T-cell (primary cell): ENCODE measurements at places on chromosomes 6 and 20.

DNA sequence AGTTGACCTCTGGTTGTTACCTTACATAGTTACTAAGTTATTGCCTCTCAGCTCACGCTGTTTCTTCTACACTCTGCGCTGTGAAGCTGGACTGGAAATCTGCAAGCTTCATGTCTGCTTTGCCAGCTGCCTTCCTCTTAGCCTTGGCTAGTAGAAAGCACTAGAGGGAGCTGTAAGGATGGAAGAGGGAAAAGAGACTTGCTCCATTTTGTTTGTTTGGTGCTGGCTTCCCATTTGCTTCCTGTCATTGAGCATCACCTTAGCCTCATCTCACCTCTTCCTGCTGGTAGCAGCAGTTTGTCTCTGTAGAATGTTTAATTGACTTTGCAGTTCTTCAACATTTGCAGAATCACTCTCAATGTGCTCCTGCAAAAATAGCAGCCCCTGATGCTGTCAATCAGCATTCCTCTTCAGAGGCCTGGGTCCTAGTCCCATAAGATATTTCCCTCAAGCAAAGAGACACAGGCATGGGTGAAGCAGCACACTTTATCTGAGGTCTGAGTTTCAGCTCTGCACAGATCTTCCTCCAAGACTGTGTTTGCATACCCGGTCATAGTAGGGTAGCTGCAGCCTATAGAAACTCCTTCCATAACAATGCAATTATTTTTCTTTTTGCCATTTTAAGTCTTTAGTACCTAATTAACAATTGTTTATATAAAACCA, 302.2 kb upstream of the EPHA7 start:
- no peaks in the 10 kb centered on the region for H3K27me3 ChIP-seq
- DNase-seq = no peak
- no peaks in the 10 kb centered on the region for H3K36me3 ChIP-seq
- H3K27ac ChIP-seq = no peak overlapping the region

GRCh38 chr20:34473262-34473883, 42.8 kb upstream of the DYNLRB1 start:
- no peaks in the 10 kb centered on the region for H3K4me1 ChIP-seq
- no peaks in the 10 kb centered on the region for H3K27me3 ChIP-seq
- DNase-seq = peak; percentile 30
- H3K4me3 ChIP-seq = no peak overlapping the region

- no peak for DNase-seq
- H3K36me3 ChIP-seq = no peaks in the 10 kb centered on the region
These were observed 848.5 kb upstream of the MAN1A1 start for GRCh38 chr6:120198033-120198432.

DNA sequence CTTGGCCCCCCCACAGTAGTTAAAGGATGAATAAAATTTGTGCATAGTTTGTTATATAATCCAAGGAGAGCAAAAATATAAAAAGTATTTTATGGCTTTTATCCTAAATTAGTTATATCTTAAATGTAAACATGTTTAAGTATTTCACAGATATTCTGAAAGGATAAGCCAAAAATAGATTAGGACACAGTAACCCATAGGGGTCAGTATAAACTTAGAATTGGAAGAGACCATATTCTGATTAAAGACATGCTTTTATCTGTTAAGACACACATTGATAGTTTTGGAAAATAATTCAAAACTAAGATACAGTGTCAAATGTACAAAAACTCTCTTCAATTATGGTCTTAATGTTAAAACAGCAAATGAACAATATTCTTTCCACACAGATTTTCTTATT, 4.5 kb upstream of the SERINC1 start:
- DNase-seq = no peak
- peaks cover 3% of the 10 kb centered on the region for H3K4me1 ChIP-seq
- no peak overlapping the region for H3K27ac ChIP-seq
- no peaks in the 10 kb centered on the region for H3K27me3 ChIP-seq
- H3K4me3 ChIP-seq = no peak overlapping the region

DNA sequence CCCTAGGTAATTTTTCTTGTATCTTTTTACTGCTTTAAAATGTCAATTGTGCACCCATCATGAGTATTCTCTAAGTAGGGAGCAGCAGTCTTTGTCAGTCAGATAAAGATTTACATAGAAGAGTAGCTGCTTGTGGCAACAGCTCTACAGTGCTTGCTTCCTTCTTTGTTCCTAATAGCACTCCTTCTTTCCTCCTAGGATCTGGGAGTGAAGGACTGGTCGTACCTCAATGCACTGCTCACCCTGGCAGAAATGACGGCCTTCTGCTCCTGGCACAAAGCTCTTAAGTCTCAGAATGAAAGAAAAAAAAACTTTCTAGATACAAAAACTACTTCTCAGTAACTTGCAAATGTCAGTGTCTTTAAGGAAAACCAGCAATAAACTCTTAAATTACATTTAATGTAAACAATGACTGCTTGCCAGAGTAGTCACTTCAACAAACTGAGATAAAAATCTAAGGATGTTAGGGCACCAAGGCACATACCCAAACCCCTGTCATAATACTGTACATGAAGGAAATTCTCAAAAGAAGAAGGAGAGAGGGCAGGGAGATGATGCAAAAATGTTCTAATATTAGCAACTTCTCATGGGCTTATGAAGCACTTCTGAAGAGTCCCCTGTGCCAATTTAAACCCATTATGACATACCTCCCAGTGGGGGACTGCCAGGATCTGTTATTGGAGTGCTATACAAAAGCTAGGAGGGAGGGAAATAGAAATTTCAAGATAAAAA, 34.0 kb downstream of the NCOA6 start:
- no peaks in the 10 kb centered on the region for H3K4me1 ChIP-seq
- H3K36me3 ChIP-seq = peaks cover 30% of the 10 kb centered on the region
- H3K27ac ChIP-seq = no peak overlapping the region
- H3K4me3 ChIP-seq = no peak overlapping the region
- no peaks in the 10 kb centered on the region for H3K27me3 ChIP-seq

GRCh38 chr6:88952065-88952704, 11.2 kb downstream of the RNGTT start:
- no peak for DNase-seq
- no peak overlapping the region for H3K4me3 ChIP-seq
- no peaks in the 10 kb centered on the region for H3K4me1 ChIP-seq
- H3K36me3 ChIP-seq = no peaks in the 10 kb centered on the region
- H3K27me3 ChIP-seq = no peaks in the 10 kb centered on the region
